ENCODE measurements at places on chromosomes 7 and 10.
A peak's percentile ranks its signal among the peaks of the same experiment; 100 is the strongest.

DNA sequence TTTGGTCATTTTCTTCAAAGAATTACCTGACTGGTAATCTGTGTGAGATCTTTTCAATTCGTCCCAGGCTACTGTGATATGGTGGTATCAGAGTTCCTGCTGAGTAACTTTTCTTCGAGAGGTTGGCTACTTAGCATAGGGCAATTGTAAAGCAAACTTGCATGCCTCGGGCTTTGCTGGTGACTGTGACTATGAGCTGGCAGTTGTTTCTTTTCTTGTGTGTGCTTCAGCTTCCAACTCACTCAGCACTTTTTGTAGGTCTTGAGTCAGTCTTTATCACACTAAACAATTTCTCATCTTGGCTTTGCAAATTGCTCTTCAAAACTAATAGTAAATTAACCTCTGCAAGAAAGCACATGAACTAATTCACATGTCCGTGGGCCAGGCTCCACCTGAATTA is 44.3 kb downstream of the PRR15 start:
- no peak for DNase-seq

DNA sequence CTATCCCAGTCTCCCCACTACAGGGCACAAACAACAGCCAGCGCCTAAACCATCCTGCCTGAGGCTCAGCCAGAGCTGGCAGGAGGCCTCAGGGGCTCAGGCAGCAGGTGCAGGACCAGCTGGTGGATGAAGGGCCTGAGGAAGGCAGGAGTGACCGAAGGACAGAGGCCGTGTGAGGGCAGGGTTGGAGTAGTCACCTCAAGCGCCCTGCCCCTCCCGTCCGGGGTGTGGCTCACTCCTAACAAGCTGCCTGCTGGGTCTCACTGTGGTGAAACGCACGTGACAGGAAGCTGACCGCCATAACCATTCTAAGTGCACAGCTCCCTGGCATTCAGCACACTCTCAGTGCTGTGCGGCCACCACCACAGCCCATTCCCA is 281.1 kb downstream of the ELFN1 start:
- DNase-seq = peak; percentile 75

GRCh38 chr7:8129318-8129659 is 132.7 kb downstream of the ICA1 start:
- no peak for DNase-seq

GRCh38 chr10:44972874-44973306 is 5.7 kb downstream of the DEPP1 start:
- DNase-seq = no peak

All from tongue (tissue), 3 donors.